ENCODE measurements at places on chromosomes 2 and 18.

GRCh38 chr18:13005289-13005688, 14.1 kb downstream of the CEP192 start:
- no peak for DNase-seq

DNA sequence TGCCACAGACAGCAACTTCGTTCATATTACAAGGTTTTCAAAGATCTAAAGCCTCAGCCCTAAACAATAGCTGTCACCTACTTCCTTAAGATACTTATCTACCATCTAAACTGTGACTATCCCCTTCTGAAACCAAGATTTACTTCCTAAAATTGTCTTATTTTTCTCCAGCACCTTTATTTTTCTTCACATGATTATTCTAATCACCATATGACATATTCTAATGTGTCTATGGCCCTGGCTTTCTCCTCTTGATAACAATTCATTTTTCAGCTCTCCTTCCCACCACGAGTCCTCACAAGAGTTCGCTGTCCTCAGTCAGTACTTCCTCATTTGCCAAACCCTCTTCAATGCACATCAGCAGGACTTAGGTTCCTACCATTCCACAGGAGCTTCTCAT, 53.9 kb downstream of the RTTN start:
- DNase-seq = no peak

DNA sequence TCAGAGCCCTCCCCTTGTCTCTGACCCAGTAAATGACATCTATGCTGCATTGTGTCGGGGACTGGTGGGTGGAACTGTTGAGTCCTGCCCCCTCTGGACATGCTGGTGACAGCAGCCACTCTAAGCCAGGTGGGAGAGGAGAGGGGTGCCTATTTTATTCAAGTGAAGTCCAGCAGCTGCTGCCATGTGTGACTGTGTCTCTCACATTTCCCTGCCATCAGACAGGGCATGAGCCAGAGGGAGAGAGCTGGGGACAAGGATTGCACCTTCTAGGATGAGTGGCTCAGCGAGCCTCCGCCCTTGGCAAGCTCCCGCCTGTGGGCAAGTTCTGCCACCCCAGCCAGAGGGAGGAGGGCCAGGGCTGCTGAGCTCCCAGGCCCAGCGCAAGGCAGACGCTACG, 13.7 kb downstream of the NGEF start:
- no peak for DNase-seq

- DNase-seq = no peak
These were observed 119.0 kb upstream of the FN1 start for GRCh38 chr2:215554689-215555498.

- no peak for DNase-seq
These were observed 20.8 kb downstream of the TNFRSF11A start for GRCh38 chr18:62345909-62346308.

DNA sequence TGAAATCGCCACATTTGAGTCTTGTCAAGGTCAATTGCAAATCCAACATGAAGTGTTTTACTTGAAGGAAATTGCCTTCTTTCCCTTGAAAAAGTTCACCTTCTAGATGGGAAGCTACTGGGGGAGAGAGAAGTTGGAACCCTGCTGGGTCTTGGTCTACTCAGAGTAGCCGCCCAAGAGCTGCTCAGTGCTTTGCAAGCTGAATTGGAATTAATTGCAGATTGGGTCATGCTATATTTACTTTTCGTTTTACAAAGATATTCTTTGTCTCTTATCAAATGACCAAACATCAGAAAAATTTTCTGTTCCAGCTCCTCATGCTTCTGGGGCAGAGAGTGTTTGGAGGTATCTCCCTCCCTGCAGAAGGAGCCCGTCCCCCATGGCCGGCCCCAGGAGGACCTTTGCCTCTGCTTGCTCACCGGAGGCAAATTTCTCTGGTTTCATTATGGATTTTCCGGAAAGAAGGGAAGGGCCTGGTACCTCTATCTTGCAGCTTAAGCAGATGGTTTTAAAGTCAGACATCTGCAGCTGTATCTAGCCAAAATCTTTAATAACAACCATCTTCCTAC, 289.7 kb downstream of the MYT1L start:
- no peak for DNase-seq

- no peak for DNase-seq
These were observed 272.8 kb upstream of the HDAC4 start for GRCh38 chr2:239673641-239674040.

- no peak for DNase-seq
These were observed 232.1 kb upstream of the EPAS1 start for GRCh38 chr2:46065152-46065551.

DNA sequence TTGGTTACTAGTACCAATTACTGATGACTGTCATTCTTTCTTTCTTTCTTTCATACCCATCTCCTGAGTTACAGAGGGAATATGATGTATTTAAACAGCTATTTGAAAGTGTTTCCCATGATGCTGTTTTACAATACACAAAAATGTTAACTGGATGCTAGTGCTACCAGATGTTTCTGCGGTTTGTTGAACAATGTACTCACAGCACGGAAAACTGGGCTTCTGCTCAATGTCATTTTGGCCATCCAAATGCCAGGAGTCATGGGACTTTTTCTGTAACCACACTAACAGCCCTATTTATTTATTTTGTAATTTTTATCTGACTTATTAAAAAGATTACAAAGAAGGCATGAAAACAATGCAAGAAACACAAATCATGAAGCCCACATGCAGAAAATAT, 313.8 kb downstream of the RIT2 start:
- no peak for DNase-seq

DNA sequence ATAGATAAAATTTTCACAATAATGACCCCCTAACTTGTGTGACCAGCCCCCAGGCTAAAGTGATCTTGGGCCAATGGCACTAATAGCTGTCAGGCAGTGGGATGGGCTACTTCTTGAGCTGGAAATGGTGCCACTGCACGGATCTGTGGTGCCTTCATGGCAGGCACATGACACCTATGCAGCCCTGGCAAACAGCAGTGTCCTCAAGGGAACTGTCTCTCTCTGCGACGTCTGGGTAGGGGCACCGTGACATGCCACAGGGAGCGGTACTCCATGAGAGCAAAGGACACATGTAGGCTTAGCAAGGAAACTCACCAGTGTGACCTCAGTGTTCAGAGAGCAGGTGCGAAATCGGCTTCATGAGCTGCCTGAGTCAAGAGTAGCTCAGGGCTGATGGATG, 161.7 kb upstream of the TWIST2 start:
- no peak for DNase-seq

DNA sequence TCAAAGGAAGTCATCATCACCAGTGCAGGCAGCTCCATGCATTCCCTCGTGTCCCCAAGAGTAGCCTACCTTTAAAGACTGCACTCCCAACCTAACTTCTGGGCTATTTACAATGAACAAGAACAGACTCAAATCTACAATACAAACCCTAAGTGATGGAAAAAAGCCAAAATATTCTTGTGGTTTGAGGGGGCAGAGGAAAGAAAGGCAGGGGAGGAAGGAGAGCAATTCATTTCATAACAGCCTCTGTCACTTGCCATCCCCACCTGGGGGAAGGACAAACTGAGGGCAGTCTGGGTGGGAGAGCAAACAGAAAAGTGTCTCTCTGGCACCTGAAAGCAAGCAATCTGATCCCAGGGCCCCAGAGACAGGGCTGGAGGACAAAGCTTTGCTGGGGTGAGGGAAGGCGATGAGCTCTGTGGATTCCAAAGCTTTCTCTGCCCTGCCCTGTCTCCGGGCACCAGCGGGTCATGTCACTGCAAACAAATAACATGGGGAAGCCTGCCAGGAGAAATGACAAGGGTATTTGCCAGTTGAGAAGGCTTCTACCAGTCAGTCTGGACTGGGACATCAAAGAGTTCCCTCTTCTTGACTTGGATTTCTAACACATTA, 528.0 kb upstream of the TNP1 start:
- DNase-seq = no peak

- DNase-seq = no peak
These were observed 174.0 kb downstream of the SMAD2 start for GRCh38 chr18:47756364-47757016.

- no peak for DNase-seq
These were observed 853 bp downstream of the GNAL start for GRCh38 chr18:11689669-11690565.

GRCh38 chr18:75409806-75410205, 17.7 kb downstream of the SMIM21 start:
- no peak for DNase-seq

DNA sequence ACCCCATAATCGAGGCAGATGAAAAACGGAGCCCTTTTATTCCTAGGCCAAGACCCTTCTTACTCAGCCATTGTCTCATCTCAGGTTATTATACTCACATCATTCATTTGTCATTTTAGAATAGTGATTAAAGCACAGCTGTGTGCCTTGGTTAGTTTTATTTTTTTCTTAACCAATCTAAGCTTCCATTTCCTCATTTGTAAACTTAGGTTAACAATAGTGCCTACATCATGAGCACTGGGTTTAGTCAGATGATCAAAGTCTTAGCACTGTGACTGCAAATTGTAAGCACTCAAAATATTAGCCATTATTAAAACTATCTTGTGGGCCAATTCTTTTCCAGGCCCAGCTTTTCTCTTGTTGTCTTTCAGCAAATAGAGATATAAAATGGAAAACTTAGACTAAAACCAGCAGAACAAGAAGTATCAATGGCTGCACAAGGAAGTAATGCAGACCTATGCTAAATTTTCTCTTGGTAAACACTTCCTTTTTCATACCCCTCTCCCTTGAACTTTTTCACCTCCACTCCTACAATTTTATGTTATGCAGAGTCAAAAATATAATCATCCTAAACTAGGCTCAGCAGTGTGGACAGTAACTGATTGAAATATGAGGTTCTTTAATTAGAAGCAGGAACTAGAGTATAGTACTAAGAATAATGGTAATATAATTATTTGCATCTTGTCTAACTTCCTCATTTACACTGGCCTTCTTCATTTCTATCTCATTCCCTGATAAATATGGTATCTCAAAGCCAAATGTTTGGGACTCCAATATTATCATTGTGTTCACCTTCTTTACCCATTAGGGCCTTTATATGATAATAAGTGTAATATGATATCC, 21.5 kb upstream of the GALNT3 start:
- DNase-seq = no peak

DNA sequence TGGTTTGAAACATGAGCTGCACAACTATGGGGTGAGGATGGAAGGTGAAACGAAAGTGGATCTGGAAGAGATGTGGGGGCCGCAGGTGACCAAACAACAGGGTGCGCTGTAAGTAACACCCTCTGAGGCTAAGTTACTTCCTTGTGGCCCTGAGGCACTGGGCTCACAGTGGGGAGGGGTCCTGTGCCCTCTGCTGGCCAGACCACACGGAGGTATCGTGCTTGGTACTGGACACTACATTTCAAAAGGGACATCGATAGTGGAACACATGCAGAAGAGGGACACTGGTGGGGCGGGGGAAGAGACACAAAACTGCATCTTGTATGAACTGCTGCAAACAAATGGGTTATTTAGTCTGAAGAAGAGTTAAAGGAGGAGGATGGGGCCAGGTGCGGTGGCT, 110.6 kb downstream of the CLIP4 start:
- no peak for DNase-seq

DNA sequence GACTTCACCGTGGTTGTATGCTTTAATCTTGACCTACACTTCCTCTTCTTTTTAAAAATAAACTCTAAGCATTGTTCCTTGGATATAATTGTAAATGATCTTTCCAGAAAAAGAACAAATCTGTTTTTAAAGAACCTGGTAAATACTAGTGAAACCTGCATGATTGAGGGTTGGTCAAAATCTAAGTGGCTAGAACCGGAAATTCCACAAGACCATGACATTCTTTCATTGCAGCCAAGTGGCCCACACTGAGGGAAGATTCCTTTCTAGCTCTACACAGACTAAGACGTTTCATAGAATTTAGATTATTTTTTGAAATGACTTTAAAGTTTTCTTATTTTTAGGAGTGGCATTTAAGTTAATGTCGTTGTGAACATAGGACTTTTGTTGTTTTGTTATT, 356.7 kb downstream of the NYAP2 start:
- no peak for DNase-seq

DNA sequence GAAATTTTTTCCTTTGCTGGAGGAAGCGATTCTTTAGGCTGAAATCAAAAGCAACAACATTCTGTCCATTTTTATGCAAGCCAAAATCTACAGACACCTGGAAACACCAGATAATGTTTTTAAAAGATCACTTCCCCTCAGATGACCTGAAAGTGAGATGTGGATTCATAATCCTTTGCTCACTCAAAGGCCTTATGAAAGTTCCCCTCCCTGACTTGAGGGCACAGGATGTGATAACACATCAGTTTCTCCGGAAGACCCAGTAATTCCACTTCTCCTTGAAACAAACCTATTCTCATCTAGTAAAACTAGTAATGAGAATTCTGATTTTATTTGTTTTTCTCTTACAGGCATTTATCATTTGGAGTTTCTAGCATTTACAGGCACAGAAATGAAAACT, 218.3 kb upstream of the RND3 start:
- DNase-seq = no peak

DNA sequence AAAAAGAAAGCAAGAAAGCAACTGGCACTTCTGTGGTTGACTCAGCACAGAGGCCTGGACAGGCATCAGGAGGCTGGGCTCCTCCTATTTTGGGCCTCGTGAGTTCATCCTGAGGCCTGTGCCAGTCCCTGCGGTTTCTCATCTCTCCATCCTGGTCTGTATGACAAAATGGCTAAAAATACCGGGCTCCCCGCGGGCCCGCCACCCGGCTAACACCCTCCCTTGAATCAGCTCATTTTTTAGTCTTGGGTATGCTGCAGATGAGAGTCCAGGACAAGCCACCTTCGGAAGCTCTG, 62.3 kb upstream of the YWHAQ start:
- no peak for DNase-seq

DNA sequence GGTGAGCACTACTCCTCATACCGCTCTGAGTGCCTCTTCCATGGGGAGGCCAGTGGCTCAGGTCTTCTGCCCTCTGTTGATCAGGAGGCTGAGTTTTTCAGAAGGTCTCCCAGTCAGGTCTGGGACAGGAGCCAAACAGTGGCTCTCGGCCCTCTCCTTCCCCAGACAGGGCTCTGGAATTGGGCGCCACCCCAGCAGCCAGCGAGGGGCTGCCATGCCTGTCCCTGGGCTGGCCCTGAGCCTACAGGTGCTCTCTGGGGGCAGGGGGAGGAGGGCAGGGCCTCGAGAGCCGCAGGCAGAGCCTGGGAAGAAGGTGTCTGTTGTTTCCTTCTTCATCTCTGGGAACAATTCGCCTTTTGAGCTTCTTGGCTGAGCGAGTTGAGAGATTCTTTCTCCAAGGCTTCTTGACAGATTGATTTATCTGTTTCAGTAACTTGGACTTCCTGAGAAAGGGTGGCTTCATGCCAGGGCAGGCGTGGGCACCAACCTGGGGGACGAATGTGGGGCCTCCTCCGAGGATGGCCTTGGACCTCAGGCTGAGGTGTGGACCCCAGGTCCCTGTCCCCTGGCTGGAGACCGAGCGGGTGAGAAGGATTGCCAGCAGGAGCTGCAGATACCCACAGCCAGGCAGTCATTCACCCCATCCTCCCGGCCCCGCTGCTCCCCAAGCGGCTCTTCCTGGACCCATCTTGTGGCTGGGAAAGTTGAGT, 64.7 kb upstream of the GLI2 start:
- DNase-seq = no peak

Measured in activated T-helper 1 cell treated with Interleukin-2 at 50 U/mL for 16 hours (primary cell).